ENCODE measurements at places on chromosomes 2 and 18.

GRCh38 chr2:133433455-133434451 is 134.5 kb downstream of the NCKAP5 start:
- no peak for DNase-seq

DNA sequence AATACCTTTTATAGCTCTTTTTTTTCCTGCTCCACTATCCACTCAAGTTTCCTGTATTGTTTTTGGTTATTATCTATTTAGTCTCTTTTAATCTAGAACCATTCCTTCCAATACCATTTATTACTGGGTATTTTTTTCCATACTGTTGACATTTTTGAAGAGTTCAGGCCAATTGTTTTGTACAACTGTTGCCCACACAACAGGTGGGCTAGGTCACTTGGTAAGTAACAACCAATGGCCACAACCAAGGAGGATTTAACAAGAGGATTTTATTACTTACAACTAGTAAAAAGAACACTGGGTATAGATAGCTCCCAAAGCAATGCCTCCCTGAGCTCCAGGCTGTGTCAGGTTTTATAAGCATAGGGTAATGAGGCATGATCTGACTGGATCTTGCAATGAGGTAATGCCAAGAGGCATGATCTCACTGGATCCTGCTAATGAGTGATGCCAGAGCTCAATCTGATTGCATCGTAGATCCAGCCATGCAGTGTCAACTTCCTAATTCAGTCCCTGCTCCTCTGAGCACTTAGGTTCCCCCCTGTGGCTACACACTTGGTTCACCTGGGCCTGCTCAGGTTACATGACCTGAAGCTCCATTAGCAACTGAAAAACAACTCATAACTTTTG is 7.1 kb upstream of the CEP68 start:
- no peak for DNase-seq

DNA sequence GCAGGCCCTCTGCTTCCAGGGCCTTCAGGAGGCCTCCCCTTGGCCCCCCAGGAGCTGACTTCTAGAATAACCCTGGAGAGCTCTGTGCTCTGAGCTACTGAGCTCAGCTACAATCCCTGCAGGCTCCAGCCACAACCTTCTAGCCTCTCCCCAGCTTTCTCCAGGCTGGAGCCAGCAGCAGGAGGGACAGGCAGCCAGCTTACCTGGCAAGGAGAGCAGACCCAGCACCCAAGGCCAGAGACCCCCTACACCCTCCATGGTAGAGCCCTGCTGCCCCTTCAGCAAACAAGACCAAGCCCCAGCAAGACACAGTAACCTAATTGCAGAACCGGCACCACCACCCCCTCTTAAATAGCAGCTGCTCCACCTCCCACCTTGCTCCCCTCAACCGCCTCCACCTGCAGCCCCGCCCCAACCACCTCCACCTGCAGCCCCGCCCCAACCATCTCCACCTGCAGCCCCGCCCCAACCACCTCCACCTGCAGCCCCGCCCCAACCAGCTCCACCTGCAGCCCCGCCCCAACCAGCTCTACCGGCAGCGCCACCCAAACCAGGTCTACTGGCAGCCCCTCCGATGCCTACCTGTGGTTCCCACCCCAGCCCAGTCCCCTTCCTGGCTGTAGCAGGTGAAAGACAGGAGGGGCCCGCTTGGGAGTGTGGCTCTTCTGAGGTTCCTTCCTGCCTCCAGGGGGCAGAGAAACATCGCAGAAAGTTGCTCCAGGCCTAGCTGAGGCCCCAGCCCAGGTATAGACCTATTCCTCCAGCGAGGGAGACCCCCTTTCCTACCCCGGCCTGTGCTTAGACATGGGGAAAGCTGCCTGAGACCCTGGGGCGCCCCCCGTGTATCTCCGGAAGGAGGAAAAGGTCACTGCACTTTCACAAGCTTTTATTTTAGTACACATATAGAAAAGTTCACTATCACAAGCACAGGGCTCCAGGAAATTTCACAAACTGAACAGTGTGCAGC is at the start of gene ASTL:
ASTL (minus strand) TSS at position 324 of the 967 bp plus-strand sequence; CDS start at position 258, 66 bp downstream.
- no peak for DNase-seq

- peak; percentile 61 for DNase-seq
Observed at GRCh38 chr2:171522052-171522787, at the start of gene CYBRD1. TSS of gene CYBRD1 (plus strand) at chr2:171522474. CDS start at chr2:171522546, 72 bp downstream.

GRCh38 chr2:200199576-200200263 is 106.8 kb upstream of the SPATS2L start:
- no peak for DNase-seq

- no peak for DNase-seq
Observed at GRCh38 chr2:210092791-210093190, 78.4 kb downstream of the KANSL1L start.

- no peak for DNase-seq
Observed at GRCh38 chr2:234805836-234806235, 146.0 kb upstream of the SH3BP4 start.

DNA sequence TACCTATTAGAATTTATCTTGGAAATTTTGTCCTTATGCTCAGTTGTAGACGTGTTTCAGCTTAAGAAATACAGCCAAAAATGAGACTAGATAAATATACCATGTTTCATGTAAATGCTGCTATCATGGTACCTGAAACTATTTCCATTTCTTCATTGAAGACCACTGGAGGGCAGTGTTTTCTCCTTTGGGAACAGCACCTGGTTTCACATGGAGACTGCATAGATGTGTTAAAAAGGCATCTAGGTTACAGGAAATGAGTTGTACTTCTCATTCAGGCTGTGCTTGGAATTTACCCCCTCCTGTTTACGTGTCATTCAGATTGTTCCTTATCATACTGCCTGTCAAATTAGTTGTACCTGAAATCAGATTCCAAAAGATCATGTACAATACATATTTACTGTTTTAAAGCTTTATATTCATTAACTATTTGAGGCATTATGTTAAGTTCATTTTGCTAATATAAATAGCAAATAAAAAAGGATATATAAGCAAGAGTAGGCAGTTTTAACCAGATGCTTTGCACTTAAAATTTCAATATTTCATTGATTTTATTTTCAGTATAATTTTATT is 57.3 kb upstream of the PSMD14 start:
- DNase-seq: no peak

- no peak for DNase-seq
Observed at GRCh38 chr2:133658020-133658903, 90.0 kb upstream of the NCKAP5 start.

DNA sequence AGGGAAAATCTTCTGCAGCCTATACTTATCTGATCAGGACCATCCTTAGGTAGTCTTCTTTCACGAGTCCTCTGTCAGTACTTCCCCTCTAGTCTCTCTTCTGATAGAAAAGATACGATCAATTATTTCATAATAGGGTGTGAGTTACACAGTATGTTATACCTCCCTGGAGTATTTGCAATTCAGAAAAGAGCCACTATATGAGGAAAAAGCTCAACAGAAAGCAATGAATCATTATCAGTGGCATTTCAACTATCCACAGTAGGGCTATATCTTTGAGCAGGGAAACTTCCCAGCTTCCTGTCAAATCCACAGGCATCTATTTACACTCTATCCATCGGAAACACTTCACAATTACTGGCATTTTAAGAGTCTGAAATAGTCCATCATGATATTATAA is 105.3 kb upstream of the ACVR2A start:
- no peak for DNase-seq

- DNase-seq: no peak
Observed at GRCh38 chr2:163077241-163077640, 238.7 kb upstream of the KCNH7 start.

- peak; percentile 95 for DNase-seq
Observed at GRCh38 chr2:8681786-8682692, at the start of gene ID2. TSS of gene ID2 (plus strand) at chr2:8682056. CDS start at chr2:8682166, 110 bp downstream.

- DNase-seq: no peak
Observed at GRCh38 chr2:110737783-110738182, 5.4 kb downstream of the ACOXL start.

DNA sequence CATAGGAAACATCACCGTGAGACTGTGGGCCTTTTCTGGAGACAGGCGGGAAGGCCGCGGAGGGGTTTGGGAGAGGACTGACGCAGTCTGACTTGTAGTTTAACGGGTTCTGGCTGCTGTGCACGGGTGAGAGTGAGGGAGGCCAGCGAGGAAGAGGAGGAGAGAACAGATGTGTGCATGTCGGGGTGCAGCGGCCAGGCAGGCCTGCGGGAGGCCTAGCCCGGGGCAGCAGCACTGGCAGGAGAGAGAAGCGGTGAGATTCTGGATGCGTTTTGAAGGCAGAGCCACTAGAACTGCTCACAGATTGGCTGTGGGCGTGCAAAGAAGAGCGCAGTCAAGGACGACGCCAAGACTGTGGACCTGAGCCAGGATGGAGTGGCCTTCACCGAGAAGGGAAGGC is 53.9 kb downstream of the PTGR3 start:
- DNase-seq: no peak

DNA sequence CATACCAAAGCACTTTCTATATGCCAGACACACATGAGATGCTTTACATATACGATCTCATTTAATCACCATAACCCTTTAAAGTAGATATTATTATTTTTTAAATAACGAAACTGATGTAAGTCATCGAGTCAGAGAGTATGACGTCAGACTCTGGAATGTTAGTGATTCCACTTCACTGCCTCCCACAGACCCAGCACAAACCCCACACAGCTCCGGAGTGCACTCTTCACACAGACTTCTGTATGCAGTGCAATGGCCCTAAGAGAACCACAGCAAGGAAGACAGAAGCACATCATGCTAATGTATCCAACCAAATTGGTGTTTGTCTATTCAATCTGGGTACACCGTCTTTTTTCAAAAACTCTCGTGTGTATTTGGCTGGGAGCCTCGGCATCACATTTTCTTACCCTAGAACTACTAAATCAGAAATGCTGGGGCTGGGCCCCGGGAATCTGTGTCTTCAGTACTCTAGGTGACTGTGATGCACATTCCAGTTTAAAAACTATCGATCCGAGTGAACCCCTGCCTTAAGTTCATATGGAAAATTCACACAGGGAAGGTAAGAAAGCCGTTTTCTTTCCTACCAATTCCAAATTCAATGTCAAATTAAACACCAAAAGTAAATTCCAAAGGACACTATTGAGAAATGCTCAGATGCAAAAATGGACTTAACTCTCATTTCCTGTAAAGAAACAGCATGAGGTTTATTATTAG is 117.7 kb upstream of the ACVR1C start:
- no peak for DNase-seq

DNA sequence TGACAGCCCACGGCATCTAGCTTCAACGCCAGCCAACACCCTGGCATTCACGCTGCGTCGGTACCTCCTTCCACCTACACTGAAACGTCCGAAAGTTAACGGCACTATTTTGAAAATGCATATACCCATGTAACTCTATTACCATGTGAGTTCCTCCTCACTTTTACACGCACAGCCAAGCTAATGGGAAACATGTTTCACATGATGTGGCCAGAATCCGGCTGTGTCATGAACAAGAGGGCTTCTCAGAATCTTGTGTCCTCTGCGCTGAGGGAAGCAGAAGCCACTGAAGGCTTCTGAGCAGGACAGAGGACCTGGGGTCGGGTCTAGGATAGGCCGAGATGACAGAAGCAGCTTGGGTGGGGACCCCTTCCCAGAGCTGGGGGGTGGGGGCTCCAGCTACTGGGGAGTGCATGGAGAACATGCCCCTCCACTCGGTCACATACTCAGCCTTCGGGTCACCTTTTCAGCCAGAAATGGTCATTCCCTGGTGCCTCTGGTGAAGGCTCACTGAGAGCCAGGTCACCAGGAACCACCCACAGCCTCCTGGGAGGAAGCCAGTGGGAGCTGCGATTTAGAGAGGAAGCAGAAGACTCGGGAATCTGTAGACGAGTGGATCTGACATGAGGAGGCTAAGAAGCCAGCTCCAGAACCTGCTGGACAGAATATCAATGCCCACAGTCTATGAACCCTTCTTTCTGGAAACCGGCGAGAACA is 41.5 kb downstream of the HDAC4 start:
- no peak for DNase-seq

DNA sequence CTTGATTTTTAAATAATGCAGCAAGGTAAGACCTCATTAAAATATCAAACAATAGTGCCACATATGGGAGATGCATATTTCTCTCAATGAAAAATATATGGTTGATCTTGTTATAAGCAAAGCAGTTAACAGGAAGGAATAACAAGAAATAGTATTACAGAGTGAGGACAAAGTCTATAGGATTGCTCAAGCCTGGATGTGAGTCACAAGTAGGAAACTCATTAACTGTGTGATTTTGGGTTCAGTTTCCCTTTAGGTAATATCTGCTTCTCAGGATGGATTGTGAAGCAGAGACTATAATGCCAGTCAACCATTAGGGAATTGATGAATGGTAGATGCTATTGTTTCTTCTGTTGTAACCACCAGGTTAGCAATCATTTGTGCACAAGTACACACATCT is 42.9 kb upstream of the SPHKAP start:
- no peak for DNase-seq

GRCh38 chr2:1793868-1794445 is 49.6 kb upstream of the PXDN start:
- DNase-seq: no peak

GRCh38 chr2:218284106-218284811 is 8.0 kb downstream of the TMBIM1 start:
- DNase-seq: peak; percentile 78

DNA sequence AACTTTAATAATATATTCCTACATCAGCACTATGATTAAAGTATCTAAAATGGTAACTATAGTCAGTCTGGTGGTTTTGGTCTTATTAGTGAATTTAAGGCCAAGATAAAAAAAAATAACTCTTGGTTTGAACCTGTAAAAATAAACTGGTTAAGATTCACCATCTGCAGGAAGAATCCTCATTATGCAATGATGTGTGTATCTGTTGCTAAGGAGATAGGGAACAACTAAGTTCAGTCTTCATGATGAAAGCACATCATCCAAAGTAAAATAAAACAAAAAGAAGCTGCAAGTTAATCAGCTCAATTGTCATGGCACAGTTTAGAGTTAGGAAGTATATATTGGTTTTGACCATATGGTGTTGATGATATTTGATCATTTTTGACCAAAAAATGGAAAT is 466.0 kb downstream of the NYAP2 start:
- DNase-seq: no peak

DNA sequence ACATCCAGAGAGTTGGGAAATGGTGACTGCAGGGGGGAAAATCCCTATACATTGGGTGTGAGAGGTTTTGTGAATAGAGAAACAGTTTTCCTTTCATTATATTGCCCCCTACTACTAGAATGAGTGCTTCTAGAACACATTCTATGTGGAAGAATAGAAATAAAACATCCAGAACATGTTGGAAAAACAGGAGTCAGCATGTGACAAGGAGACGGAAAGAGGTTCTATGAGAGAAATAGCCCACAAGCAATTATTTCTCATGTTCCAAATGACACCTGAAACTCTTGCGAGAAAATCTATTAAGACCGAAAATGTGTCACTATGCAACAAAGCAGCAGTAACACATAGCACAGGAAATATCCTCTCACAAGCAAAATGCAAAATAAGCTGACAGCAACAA is 202.7 kb upstream of the SPOPL start:
- no peak for DNase-seq
